ENCODE measurements at places on chromosomes 4 and X.

GRCh38 chr4:168488869-168489274 lies 8.0 kb upstream of the PALLD start:
- no peak overlapping the region for H3K27ac ChIP-seq
- H3K27me3 ChIP-seq = no peaks in the 10 kb centered on the region
- no peak overlapping the region for H3K4me3 ChIP-seq

DNA sequence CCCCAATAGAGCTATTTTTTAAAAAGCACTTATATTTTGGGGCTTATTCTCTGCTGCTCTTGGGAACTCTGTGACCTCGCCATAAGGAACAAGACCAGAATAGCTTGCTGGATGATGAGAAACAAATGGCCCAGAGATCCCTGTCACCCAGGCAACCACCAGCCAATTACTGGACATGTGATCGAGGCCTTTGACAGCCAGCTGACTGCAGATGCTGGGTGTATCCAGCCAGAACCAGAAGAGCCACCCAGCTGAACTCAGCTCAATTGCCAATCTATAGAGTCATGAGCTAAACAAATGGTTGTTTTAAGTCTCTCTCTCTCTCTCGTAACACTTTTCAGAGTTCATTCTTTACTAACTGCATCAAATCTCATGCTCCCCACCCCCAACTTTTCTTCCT lies 24.4 kb upstream of the CITED1 start:
- H3K27me3 ChIP-seq = no peaks in the 10 kb centered on the region
- DNase-seq = no peak
- no peak overlapping the region for H3K27ac ChIP-seq
- H3K4me3 ChIP-seq = no peak overlapping the region
- H3K36me3 ChIP-seq = peaks cover 4% of the 10 kb centered on the region

- no peak for DNase-seq
- no peaks in the 10 kb centered on the region for H3K36me3 ChIP-seq
- no peak overlapping the region for H3K27ac ChIP-seq
- no peaks in the 10 kb centered on the region for H3K27me3 ChIP-seq
- no peaks in the 10 kb centered on the region for H3K4me1 ChIP-seq
Observed at GRCh38 chr4:108889696-108890483, 127.0 kb upstream of the ETNPPL start.

GRCh38 chr4:55553441-55554201 lies 6.9 kb upstream of the CLOCK start:
- H3K27ac ChIP-seq = no peak overlapping the region
- peaks cover 17% of the 10 kb centered on the region for H3K27me3 ChIP-seq
- H3K4me3 ChIP-seq = no peak overlapping the region
- H3K36me3 ChIP-seq = peaks cover 4% of the 10 kb centered on the region
